Activated CD4-positive, alpha-beta T cell treated with anti-CD3 and anti-CD28 coated beads for 36 hours (primary cell): ENCODE measurements at places on chromosomes 2 and 18.
A peak's percentile ranks its signal among the peaks of the same experiment; 100 is the strongest.

DNA sequence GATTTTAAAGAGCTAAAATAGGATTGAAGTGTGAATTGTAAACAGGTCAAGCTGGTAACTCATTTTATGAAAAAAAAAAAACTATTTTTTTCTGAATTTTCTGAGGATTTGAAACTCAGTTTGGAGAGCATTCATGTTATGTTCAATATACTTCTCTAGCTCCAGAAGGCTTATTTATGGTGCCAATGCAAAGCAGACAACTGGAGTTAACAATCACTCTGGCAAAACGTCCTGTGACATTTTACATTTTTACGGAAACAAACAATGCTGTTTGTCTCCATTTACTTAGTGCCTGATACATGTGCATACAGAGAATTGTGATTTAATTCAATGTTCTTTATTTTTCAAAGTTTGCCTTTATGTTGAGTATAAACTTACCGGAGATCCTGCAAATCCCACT, 96.0 kb downstream of the COL5A2 start:
- H3K36me3 ChIP-seq: no peaks in the 10 kb centered on the region
- no peak overlapping the region for H3K27ac ChIP-seq
- H3K4me3 ChIP-seq: no peak overlapping the region
- no peaks in the 10 kb centered on the region for H3K4me1 ChIP-seq
- H3K27me3 ChIP-seq: no peaks in the 10 kb centered on the region

DNA sequence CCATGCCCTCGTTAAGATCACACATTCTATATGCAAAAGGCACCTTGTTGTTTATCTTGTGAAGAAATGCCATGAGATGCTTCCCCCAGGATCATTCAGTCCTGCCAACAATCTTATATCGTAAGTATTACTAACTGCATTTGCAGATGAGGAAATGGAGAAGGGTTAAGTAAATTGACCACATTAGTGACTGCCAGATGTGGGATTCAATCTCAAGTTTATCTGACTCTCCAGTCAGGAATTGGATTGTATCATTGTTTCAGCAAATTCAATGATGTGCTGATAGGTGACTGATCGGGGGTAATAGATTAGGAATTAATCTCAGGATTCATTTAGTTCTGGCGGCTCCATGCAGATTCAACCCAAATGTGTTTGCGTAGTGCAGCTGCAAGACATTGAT, 106.2 kb downstream of the CNTNAP5 start:
- H3K4me1 ChIP-seq: no peaks in the 10 kb centered on the region
- no peaks in the 10 kb centered on the region for H3K27me3 ChIP-seq
- H3K36me3 ChIP-seq: no peaks in the 10 kb centered on the region
- no peak for DNase-seq
- no peak overlapping the region for H3K27ac ChIP-seq

DNA sequence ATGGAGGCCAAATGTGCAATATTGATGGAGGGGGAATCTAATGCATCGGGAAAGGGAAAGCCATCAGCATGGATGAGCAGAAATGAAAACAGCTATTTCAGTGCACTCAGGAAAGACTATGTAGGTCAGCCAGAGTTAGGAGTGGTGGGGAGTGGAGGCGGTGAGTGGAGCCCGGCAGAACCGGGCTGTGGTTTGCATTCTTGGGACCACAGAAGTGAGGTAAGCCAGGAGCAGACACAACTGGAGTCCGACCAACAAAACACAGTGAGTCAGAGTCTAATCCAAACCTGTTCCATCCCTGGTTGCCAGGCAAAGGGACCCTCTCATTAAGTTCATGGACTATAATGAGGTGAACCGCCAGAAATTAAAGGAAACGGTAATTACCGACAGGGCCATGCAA, 61.1 kb upstream of the RAB12 start:
- H3K27me3 ChIP-seq: peaks cover 7% of the 10 kb centered on the region
- no peaks in the 10 kb centered on the region for H3K36me3 ChIP-seq
- H3K4me3 ChIP-seq: no peak overlapping the region
- no peak overlapping the region for H3K27ac ChIP-seq
- no peaks in the 10 kb centered on the region for H3K4me1 ChIP-seq

GRCh38 chr18:29849144-29849543, 1193.4 kb downstream of the DSC3 start:
- H3K36me3 ChIP-seq: no peaks in the 10 kb centered on the region
- H3K4me1 ChIP-seq: no peaks in the 10 kb centered on the region

DNA sequence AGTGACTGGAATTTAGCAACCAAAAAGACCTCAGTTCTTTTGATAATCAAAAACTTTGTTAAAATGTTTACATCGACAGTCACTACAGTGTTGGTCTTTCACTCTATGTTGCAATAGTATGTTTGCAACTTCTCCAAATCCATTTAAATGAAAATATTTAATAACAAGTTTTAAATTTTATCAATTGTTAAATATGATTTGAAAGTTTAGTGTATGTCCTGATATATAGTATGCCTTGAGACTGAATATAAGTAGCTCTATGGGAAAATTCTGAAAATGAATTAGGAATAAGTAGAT, 109.9 kb downstream of the ANKRD44 start:
- peaks cover 36% of the 10 kb centered on the region for H3K36me3 ChIP-seq
- DNase-seq: no peak
- peaks cover 93% of the 10 kb centered on the region for H3K4me1 ChIP-seq
- peak overlapping the region; percentile 91 for H3K27ac ChIP-seq
- no peaks in the 10 kb centered on the region for H3K27me3 ChIP-seq

- no peaks in the 10 kb centered on the region for H3K36me3 ChIP-seq
- peaks cover 16% of the 10 kb centered on the region for H3K4me1 ChIP-seq
- no peak overlapping the region for H3K27ac ChIP-seq
- no peak overlapping the region for H3K4me3 ChIP-seq
Measured at GRCh38 chr2:20425371-20425881, 21.4 kb upstream of the RHOB start.

- no peaks in the 10 kb centered on the region for H3K36me3 ChIP-seq
- no peak for DNase-seq
- H3K4me3 ChIP-seq: no peak overlapping the region
- H3K4me1 ChIP-seq: no peaks in the 10 kb centered on the region
- no peak overlapping the region for H3K27ac ChIP-seq
Measured at GRCh38 chr2:11405599-11406266, 60.2 kb downstream of the E2F6 start.

- no peak overlapping the region for H3K27ac ChIP-seq
- peaks cover 19% of the 10 kb centered on the region for H3K36me3 ChIP-seq
- H3K4me3 ChIP-seq: peak overlapping the region; percentile 68
- DNase-seq: no peak
Measured at GRCh38 chr2:6919901-6920742, 2.9 kb downstream of the RNF144A start.

DNA sequence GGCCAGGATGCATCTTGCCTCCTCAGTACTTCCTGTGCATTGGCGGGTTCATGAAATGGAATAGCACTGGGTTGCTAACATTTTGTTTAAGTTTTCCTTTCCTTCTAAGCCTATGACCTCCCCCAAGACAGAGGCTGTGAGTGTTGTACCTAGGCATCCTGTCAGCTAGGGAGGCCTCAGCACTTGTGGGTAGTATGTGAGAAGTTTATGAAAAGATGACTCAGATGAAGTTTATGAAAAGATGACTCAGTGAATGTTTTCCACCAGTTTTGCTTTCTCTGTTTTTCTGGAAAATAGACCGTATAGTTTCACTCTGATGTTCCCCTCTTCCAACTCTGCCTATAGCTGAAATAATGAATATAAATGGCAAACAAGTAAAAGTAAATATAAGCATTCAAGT, 412.9 kb downstream of the TMEM182 start:
- no peak overlapping the region for H3K27ac ChIP-seq
- H3K4me1 ChIP-seq: no peaks in the 10 kb centered on the region
- H3K36me3 ChIP-seq: no peaks in the 10 kb centered on the region
- H3K27me3 ChIP-seq: no peaks in the 10 kb centered on the region
- no peak overlapping the region for H3K4me3 ChIP-seq

- H3K27me3 ChIP-seq: no peaks in the 10 kb centered on the region
- H3K27ac ChIP-seq: no peak overlapping the region
- no peak overlapping the region for H3K4me3 ChIP-seq
- H3K36me3 ChIP-seq: no peaks in the 10 kb centered on the region
- H3K4me1 ChIP-seq: no peaks in the 10 kb centered on the region
- DNase-seq: no peak
Measured at GRCh38 chr2:22377268-22377667, 1007.7 kb upstream of the KLHL29 start.

GRCh38 chr2:233822101-233822771, 32.1 kb downstream of the HJURP start:
- no peaks in the 10 kb centered on the region for H3K36me3 ChIP-seq
- peaks cover 1% of the 10 kb centered on the region for H3K27me3 ChIP-seq
- no peak for DNase-seq
- H3K4me3 ChIP-seq: no peak overlapping the region
- H3K27ac ChIP-seq: no peak overlapping the region

- peak; percentile 83 for DNase-seq
- H3K4me3 ChIP-seq: no peak overlapping the region
- no peak overlapping the region for H3K27ac ChIP-seq
- no peaks in the 10 kb centered on the region for H3K36me3 ChIP-seq
Measured at GRCh38 chr2:126886211-126886915, 12.3 kb upstream of the TEX51 start.

DNA sequence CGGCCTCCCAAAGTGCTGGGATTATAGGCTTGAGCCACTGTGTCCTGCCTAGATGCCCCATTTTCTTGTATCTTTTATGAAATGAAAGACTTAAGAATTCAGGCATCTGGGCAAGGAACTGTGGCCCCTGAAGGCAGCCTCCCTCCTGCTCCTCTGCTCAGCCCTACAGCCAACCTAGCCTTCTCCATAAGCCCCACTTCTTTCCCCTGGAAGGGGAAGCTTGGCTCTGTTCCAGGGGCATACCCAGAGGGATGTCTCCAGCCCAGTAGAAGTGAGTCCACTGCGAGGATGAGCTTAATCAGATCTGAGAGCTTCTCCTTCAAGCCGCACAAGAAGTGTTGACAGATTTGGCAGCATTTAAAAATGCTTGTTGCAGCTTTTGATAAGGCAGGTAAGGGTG, 39.7 kb downstream of the RHOB start:
- H3K4me3 ChIP-seq: no peak overlapping the region
- no peak for DNase-seq
- H3K4me1 ChIP-seq: no peaks in the 10 kb centered on the region
- H3K36me3 ChIP-seq: no peaks in the 10 kb centered on the region
- H3K27ac ChIP-seq: no peak overlapping the region

GRCh38 chr2:74593826-74594772, 39.6 kb downstream of the DOK1 start:
- H3K36me3 ChIP-seq: no peaks in the 10 kb centered on the region
- H3K27me3 ChIP-seq: peaks cover 23% of the 10 kb centered on the region
- peaks cover 5% of the 10 kb centered on the region for H3K4me1 ChIP-seq
- DNase-seq: no peak
- H3K27ac ChIP-seq: no peak overlapping the region

- no peaks in the 10 kb centered on the region for H3K4me1 ChIP-seq
- H3K4me3 ChIP-seq: no peak overlapping the region
- DNase-seq: no peak
Measured at GRCh38 chr2:226330206-226330605, 469.4 kb downstream of the IRS1 start.

DNA sequence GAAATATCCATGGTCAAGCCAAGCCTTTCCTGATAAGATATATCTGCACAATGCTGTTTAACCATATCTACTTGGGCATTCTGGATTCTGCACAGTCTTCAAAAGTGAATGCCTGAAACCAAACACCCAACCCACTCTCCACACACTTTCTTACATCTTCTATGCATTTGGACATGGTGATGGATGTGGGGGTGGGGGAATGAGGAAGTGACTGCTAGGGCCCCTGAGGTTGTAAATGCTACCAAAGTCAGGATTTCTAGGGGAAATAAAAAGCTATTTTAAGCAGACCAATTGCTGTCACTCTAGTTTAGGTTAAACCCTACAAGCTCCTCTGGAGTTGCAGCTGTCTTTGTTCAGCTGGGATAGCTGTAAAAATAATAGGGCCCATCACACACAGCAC, 26.7 kb upstream of the TGFA start:
- H3K27ac ChIP-seq: no peak overlapping the region
- no peak for DNase-seq
- no peaks in the 10 kb centered on the region for H3K36me3 ChIP-seq
- H3K4me1 ChIP-seq: no peaks in the 10 kb centered on the region
- peaks cover 12% of the 10 kb centered on the region for H3K27me3 ChIP-seq

DNA sequence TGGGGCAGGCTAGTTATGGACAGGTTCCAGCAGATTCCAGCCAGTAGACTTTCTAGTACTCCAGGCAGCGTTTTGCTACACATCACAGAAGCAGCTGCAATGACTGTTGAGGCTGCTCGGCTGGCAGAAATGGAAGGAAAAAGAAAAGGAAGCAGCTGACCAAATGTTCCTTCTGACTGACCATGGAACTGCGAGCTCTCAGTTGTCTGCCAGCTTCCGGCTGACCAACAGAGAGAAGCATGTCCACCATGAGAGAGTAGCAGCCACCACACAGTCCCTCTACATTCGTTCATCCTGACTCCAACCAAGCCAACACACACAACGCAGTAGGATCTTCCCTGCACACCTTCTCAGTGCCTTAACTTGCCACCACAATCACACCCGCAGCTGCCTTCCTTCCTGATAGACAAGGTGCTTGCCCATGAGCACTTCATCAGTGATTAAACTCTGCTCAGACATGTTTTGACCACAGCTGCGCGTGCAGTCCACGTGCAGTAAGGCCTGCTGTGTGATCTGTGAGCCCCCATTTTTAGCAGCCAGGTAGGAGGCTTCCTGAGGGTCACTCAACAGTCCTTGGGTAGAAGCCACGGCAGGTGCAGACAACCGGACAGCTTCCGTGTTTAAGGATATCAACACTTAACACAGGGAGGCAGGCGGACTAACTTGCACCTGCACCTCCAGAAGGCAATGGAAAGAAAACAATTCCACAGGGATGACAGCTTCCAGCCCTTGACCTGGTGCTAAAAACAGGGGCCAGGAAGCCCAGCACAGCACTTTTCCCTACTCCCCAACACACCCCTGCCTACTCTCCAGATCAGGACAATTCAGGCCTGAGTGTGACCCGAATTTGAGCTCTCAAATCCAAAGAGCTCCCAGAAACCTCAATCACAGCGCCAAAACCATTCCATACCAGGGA, 996 bp downstream of the TGFBRAP1 start:
- H3K27me3 ChIP-seq: no peaks in the 10 kb centered on the region
- peak overlapping the region; percentile 96 for H3K27ac ChIP-seq
- peak overlapping the region; percentile 98 for H3K4me3 ChIP-seq
- peaks cover 51% of the 10 kb centered on the region for H3K4me1 ChIP-seq

- no peak for DNase-seq
- no peak within 1 kb of the TSS for H3K27ac ChIP-seq
- no peak within 1 kb of the TSS for H3K4me3 ChIP-seq
- peaks cover 10% of the 10 kb centered on the region for H3K27me3 ChIP-seq
- peaks cover 30% of the 10 kb centered on the region for H3K36me3 ChIP-seq
Measured at GRCh38 chr2:27308359-27308881, at the start of gene UCN. UCN (minus strand) TSS chr2:27308445; CDS start chr2:27307895, 550 bp downstream.

GRCh38 chr18:79438898-79439627, 43.3 kb downstream of the NFATC1 start:
- no peak overlapping the region for H3K4me3 ChIP-seq
- peak overlapping the region; percentile 65 for H3K27ac ChIP-seq
- H3K27me3 ChIP-seq: no peaks in the 10 kb centered on the region
- peaks cover 66% of the 10 kb centered on the region for H3K36me3 ChIP-seq
